Gastroesophageal sphincter (tissue), 4 donors: ENCODE measurements at places on chromosomes 3 and 15. TPM values are rescaled to one million over a fixed set of nuclear protein-coding genes. Genes with fewer than 3 reads are reported as not detected.

Gene YEATS2
- total RNA-seq = 29.0 TPM

Gene C3orf22
- not detected for total RNA-seq

Gene SCN5A
- 0.50 TPM for total RNA-seq

Gene KLHL40
- total RNA-seq = not detected

- ATAC-seq = peak; percentile 15
Observed at GRCh38 chr3:64143409-64144130, 81.7 kb downstream of the PRICKLE2 start.

GRCh38 chr15:25694239-25694584 lies 168.9 kb downstream of the ATP10A start:
- no peak for ATAC-seq
